ENCODE measurements at places on chromosomes 1 and 21. TPM values are rescaled to one million over a fixed set of nuclear protein-coding genes. Genes with fewer than 3 reads are reported as not detected.

GRCh38 chr1:56569661-56570060 is 9.7 kb downstream of the PLPP3 start:
- no peak for DNase-seq

DNA sequence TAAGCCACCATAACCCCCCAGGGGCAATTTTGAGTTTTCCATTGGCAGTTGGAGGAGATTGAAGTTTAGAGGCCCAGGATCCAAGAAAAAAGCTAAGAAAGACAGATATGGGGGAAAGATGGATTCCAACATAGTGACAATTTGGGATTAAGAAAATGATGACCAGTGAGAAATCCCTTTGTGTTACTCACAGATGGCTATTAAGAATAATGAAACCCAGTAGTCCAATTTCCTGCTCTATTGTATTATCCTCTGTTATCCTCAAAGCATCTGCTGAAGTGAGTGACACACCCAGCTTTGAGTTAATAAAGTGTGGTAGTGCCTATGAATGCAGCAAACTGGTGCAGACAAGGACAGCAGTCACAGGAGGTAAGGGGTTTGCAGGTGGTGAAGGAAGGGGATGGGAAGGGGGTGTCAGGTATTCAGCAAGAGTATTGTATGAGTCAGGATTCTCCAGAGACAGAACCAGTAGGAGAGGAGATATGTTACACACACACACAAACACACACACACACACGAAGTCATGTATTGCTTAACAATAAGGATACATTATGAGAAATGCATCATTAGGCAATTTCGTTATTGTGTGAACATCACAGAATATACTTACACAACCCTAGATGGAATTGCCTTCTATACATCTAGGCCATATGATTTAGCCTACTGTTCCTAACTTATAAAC is 112.4 kb upstream of the VANGL1 start:
- DNase-seq: no peak

- no peak for DNase-seq
Measured at GRCh38 chr1:89309828-89310227, 37.2 kb upstream of the GBP5 start.

- no peak for DNase-seq
Measured at GRCh38 chr1:51504806-51505525, 14.1 kb downstream of the EPS15 start.

- DNase-seq: no peak
Measured at GRCh38 chr1:106619080-106619826, 437.2 kb upstream of the PRMT6 start.

- peak; percentile 78 for DNase-seq
Measured at GRCh38 chr1:231626951-231627614, 493 bp downstream of the DISC1 start.

DNA sequence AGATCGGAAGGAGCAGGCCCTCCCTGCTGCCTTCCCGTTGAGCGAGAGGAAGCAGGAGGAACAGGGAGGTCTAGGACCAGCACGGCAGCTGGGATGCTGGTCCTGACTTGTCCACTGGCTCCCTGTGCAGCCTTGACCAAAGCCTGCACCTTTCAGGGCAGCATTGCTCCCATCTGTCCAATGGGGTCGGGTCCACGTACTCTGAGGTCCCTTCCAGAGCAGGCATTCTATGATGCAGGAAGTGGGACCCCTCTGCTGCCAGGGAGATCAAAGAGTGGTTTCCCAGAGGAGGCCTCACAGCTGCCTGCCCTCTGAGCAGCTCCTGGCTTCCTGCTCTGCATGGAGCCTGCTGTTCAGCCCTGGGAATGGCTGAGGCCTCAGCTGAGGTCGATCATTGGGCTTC is 21.7 kb upstream of the ZNF362 start:
- DNase-seq: no peak

DNA sequence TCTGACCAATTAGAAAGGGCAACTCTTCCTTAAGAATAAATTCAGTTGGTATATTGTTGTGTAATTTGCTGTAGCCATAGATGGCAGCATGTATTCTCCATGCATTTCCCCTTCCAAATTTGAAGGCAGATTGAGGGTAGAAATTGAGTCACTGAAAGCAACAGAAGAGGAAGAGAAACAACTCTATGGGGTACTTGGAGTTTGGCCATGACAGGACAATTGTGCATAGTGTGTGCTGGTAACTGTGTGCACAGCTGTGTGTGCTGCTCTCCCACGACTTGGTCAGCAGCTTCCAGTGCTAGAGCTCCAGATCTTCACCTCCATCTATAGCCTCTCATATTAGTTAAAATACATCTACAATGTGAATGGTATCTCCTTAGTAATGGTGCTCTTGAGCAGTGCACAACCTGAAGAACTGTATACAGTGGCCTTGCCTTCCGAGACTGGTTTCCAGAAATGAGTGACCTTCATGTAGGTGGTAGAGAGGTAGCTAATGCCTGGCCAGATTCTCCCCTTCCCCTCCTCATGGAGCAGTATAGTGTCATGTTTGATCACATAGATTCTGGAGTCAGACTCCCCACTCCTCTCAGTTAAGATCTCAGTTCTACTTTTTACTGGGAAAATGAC is 882 bp upstream of the FCAMR start:
- DNase-seq: no peak

DNA sequence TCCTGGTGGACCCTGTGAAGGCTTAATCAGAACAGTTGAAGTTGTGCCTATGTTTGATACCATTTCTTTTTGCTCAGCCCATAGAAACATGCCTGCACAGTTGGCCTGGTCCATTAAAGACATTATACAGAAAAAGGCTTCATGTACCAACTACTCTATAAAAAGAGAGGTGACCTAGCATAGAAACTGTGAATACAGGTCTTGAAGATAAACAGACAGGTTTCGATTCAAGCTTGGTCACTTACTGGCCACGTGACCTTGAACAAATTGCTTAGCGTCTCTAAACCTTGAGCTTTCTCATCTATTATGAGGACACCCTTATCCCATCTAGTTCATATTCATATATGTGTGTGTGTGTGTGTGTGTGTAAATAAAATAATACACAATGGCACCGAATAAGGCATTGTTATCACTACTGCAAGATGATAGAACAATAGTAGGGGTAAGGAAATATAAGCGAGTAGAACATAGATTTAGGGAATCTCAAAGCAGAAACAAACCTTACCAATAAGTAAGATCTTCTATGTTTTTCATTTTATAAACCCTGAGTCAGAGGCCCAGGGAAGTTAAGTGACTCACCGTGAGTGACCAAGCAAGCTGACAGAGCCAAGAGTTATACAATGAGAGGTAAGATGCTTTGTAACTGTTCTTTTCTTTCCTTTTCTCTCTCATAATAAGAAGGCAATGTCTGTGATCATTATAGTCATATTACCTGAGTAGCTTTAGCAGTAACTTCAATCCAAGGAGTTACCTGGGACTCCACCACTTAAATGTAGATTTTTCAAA is 476.8 kb upstream of the DEPDC1 start:
- no peak for DNase-seq

GRCh38 chr1:152858062-152858461 is 1.7 kb upstream of the LCE7A start:
- no peak for DNase-seq

The PROK1 gene
- 0.12 TPM for total RNA-seq

The MTARC1 gene
- 11.5 TPM for total RNA-seq

The EFNA4 gene
- 10.7 TPM for total RNA-seq

The CFAP74 gene
- total RNA-seq: not detected

The PLA2G5 gene
- total RNA-seq: not detected

The ANGPTL1 gene
- not detected for total RNA-seq

The DMBX1 gene
- 0.06 TPM for total RNA-seq

Data from neural progenitor cell (in vitro differentiated cells).